ENCODE measurements at places on chromosomes 1 and 21.

DNA sequence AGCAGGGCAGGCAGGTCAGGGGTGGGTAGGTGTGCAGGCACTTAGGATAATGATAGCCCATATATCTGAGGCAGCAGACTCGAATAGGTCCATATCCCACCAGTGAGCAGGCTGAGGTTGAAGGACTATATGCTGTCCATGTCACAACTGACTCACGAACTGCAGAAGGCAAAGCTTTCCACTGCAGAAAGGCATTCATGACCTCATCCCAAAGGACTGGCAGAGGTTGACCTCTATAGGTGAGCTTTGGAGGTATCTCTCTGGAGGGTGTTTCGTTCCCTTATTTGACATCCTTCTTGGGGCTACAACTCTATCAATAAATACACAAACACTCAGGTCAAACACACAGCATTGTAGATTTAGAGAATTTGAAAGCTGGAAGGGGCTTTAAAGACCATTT lies 42.8 kb upstream of the MARK1 start:
- DNase-seq = no peak

DNA sequence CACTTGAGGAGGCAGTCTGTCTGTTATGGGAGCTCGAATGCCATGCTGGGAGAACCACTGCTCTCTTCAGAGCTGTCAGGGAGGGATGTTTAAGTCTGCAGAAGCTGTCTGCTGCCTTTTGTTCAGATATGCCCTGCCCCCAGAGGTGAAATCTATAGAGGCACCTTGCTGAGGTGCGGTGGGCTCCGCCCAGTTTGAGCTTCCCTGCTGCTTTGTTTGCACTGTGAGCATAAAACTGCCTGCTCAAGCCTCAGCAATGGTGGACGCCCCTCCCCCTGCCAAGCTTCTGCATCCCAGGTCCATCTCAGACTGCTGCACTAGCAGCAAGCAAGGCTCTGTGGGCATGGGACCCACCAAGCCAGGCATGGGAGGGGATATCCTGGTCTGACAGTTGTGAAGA lies 247.5 kb downstream of the LMX1A start:
- no peak for DNase-seq

DNA sequence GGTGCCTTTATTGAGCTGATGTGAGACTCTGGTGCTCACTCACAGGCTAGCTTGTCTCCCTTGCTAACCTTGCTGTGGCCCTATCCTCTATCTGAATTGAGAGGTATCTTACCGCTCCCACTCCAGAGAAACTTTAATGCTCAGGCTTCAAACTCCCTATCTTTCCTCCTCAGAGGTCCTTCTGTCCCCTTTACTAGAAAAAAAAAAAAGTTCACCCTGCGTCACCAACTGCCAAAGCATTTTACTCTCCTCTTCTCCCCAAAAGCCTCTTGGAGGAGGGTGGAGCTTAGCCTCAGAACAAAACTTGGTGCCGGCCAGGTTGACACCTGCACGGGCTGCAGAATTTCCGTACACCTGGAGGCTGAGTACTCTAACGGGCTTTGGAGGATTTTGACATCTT lies 55.1 kb downstream of the ATP2B4 start:
- DNase-seq = no peak

GRCh38 chr1:21825393-21825792 lies 13.3 kb downstream of the LDLRAD2 start:
- DNase-seq = no peak

GRCh38 chr1:111030590-111030989 lies 66.9 kb upstream of the LRIF1 start:
- DNase-seq = peak; percentile 55

GRCh38 chr21:17462276-17462981 lies 50.4 kb upstream of the CXADR start:
- DNase-seq = no peak

GRCh38 chr1:25616987-25617624 lies 515 bp downstream of the MAN1C1 start:
- no peak for DNase-seq

DNA sequence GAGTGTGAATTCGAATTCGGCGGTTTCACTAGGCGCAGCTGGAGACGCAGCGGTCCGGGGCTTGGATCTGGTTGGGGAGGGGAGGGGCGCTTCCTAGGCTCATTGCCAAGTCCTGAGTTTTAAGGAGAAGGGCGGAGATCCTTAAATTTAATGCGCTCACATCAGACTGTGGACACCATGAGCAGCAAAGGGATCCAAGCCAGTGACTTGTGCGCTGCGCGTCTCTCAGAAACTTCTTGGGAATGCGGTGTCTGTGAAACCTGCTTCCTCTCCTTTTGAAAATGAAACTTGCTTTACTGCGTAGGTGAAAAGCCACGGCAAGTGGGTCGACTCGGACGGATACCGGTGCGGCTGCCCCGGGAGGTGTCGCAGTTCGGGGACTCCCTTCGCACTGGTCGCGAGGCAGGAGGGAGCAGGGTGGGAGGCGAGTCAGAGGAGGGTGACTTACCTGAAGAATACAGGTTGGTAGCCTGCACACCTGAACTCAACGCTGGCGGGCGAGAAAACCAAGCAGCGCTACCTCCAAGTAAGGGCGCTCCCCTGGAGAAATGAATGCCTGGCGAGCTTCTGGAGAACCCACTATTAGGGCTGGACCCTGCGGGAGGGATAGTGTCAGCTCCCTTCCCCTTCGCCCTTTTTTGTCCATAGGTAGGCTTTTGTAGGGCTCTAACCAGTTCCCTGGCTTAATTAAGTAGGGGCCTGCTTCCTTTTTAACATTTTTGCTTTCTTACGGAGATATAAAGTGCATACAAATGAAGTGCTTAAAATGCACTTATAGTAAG lies 992 bp downstream of the TENT5C start:
- no peak for DNase-seq

DNA sequence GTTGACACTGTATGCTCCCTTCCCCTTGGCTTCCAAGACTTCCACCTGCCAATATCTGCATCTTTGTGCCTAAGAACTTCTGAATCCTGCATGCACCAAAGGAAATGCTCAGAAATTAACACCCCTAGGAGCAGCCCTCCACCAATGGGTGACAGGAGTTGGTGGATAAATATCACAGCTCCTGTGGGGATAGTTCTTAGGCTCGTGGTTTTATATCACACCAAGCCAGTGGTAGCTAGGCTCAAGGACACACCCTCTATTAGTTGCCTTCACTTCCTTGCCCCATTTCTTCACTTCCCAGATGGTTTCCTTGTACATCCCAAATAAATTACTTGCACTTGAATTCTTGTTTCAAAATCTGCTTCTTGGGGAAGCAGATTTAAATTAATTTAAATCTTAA lies 16.9 kb upstream of the CDC14A start:
- no peak for DNase-seq

DNA sequence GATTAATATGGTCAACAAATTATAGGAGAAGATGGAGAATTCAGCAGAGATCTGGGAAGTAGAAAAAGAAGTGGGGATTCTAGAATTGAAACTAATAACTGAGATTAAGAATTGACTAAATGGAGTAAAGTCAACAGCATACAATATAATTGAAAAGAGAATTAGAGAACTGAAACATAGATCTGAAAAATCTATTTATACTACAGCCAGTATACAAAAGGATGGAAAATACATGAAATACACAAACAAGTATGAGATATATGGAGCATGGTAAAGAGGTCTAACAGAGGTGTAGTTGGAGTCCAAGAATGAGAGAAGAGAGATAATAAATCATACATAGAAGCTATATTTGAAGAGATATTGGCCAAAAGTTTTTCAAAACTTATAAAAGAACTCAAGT lies 235.2 kb downstream of the FGGY start:
- DNase-seq = no peak

DNA sequence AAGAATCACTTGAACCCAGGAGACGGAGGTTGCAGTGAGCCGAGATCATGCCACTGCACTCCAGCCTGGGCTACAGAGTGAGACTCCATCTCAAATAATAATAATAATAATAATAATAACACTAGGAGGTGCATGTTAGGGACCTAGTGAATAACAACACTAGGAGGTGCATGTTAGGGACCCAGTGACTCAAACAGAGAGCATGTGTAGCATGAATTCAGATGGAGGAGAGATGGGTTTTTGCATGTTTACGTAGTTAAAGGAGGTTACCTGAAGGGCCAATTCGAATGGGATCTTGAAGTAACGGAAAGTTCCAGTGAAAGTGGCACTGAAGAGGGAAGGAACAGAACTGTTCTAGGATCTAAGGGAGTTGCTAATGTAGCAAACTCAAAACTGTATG lies 7.1 kb upstream of the KCNK1 start:
- DNase-seq = no peak

GRCh38 chr21:16534408-16535101 lies 804.8 kb downstream of the USP25 start:
- peak; percentile 80 for DNase-seq

- no peak for DNase-seq
Measured at GRCh38 chr1:69914976-69915765, 290.2 kb downstream of the LRRC40 start.

GRCh38 chr1:229004066-229004833 lies 266.7 kb upstream of the RAB4A start:
- no peak for DNase-seq

GRCh38 chr1:89363638-89364536 lies at the start of gene GBP6:
Gene GBP6 (plus strand): TSS chr1:89364059. CDS start chr1:89368552, 4,493 bp downstream.
- no peak for DNase-seq

DNA sequence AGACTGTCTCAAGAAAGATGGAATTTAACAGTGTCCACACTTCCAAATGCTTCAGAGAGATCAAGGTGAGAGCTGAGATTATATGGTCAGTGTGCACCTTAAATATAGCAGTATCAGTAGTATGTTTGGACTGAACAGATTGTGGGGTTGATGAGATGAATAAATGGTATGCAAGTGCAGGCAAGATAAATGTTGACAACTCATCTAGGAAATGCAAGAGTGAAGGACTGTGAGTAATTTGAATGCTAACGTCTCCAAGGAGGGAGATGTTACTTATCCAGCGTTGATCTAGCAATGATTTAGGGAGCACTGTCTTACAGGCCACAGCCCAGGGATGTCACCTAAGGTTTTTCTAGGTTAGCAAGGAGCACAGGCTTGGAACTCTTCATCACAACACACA lies 170.7 kb upstream of the GALNT2 start:
- DNase-seq = no peak

- DNase-seq = peak; percentile 98
Measured at GRCh38 chr1:27405074-27405473, 12.7 kb downstream of the GPR3 start.

DNA sequence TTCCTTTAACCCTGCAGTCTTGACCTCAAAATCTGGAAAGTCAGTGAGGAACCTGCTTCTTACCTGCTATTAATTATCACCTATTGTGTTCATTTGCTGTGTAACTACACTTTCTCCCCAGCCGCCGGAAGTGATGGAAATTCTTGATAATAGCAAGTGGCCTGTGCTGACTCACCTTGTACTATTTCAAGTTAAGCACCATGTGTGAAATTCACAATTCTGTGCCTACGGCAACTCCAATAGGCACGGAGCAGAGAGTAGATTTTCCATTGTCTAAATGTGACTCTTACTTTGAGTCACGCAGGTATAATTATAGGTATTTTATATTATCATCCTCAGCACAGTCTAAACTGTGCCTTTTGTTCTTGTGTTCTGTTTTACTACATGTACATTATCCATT lies 466.8 kb downstream of the KIF26B start:
- no peak for DNase-seq

DNA sequence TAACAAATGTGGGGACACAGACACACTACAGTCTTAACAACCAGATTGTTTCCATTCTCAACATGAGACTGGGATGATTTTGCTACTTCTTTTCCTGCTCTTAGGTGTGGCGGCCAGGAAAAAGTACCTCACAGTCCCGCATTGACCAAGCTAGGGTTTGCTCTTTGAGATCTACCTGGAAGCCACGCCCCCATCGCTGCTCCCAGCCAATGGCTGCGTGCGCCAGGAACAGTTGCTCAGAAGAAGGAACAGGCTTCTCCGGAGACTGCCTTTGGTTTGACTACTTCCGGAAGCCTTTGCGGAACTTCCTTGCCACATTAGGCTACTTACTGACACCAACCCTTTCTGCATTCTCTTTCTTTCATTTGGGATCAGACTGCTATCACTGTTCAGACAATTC lies 44.2 kb upstream of the PLD5 start:
- DNase-seq = no peak

DNA sequence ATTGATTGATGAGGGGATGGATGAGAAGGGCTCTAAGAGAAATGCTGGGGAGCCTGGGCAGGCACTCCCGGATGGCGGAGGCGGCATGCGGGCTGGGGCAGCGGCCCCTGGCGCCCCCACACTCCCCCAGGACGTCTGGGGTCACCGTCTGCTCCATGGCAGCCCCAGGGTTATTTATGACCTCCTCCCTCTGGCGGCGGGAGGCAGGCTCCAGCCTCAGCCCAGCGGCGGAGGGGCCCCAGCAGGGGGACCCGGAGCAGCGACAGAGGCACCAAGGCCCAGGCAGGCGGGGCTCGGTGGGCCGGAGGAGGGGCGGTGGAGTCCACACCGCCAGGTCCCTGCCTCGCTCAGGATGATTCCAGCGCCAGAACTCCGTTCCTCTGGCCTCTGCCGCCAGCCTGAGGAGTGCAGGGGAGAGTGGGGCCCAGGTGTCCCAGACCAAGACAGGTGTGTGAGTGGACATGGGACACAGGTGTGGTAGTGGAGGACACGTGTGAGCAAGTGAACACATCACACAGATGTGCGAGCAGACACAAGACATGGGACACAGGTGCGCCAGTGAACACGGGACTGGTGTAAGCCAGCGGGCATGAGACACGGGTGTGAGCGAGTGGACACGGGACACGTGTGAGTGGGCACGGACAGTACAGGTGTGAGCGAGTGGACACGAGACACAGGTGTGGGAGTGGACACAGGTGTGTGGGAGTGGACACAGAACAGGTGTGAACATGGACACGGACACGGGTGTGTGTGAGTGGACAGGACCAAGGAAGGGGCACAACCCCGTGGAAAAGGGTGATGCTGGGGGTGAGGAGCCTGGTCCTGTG lies 2.5 kb upstream of the SAMD11 start:
- DNase-seq = peak; percentile 62

- no peak for DNase-seq
Measured at GRCh38 chr1:99657213-99658030, 11.5 kb downstream of the PALMD start.

GRCh38 chr1:155847823-155848529 lies 9.0 kb downstream of the GON4L start:
- DNase-seq = no peak

GRCh38 chr1:238061967-238062613 lies 171.4 kb upstream of the ZP4 start:
- peak; percentile 5 for DNase-seq

Measured in LHCN-M2 (cell line).